AG10803 (cell line): ENCODE measurements at places on chromosomes 11 and 22.

GRCh38 chr11:64441127-64441526, 82.2 kb downstream of the RPS6KA4 start:
- DNase-seq = no peak

DNA sequence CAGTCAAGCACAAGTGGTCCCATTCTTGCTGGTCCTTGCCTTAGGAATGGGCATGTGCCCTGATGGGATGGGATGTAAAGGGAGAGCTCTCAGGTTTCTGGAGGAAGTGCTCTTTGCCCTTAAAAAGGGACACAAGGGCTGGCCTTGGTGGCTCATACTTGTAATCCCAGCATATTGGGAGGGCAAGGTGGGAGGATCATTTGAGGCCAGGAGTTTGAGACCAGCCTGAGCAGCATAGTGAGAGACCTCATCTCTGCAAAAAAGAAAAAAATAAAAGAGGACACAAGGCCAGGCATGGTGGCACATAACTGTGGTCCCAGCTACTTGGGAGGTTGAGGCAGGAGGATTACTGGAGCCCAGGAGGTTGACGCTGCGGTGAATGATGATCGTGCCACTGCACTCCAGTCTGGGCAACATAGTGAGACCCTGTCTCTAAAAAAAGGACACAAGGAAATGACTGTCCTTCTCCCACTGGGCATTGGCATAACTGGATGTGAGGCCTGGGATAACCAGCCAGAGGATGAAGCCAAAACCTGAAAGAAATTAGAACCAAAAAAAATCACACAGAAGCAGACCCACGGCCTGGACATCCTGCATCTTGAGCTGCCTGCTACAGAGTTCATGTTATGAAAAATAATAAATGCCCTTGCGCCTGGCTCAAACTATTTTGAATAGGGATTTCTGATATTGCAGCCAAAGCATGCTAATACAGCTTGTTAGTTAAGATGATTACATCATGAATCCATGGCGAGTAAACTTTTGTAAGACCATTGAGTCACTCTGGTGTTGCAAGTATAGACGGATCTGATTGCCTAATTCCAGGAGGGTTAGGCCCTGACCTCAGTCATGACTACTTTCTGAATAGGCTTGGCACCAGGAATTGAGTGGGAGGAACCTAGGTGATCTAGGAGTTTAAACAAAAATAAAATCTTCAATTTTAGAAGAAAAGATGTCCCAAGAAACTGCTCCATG, 12.9 kb upstream of the CRKL start:
- peak; percentile 97 for DNase-seq

- peak; percentile 69 for DNase-seq
Measured at GRCh38 chr11:26649884-26650283, 72.0 kb downstream of the SLC5A12 start.

- DNase-seq = peak; percentile 23
Measured at GRCh38 chr11:64862987-64863390, 15.4 kb downstream of the EHD1 start.

GRCh38 chr11:61357233-61357893, 4.3 kb downstream of the CYB561A3 start:
- DNase-seq = no peak

- peak; percentile 66 for DNase-seq
Measured at GRCh38 chr11:72338741-72339140, 94.8 kb upstream of the PHOX2A start.

DNA sequence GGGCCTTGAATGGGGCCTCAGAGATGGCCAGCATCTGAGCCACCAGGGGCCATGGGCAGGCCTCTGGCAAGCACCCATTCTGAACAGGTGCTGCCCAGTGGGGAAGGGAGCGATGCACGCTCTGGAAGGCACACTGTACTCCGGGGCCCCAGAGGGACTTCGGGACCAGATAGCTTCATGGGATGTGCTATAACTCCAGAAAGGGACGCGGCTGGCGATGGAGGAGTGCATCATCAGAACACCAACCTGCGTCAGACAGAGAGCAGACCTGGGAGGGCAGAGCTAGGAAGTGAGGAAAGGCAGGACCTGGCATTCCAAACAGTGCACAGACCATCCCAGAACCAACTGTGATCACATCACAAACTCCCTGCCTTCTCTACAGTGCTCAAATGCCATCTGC, 16.8 kb downstream of the DGCR2 start:
- no peak for DNase-seq

DNA sequence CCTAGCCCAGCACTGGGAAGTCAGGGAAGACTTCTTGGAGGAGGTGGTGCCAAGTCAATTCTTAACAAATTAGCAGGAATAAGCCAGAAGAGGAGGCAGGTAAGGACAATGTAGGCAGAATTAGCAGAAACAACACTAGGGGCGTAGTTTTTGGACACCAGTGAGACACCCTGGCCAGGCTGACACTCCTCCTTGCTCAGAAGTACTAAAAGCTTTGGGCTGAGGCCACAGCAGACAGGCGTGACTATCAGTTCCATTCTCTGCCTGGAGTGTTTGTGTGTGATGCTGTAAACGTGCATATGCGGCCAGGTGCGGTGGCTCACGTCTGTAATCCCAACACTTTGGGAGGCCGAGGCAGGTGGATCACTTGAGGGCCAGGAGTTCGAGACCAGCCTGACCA, 36.0 kb downstream of the PHF21B start:
- DNase-seq = no peak

DNA sequence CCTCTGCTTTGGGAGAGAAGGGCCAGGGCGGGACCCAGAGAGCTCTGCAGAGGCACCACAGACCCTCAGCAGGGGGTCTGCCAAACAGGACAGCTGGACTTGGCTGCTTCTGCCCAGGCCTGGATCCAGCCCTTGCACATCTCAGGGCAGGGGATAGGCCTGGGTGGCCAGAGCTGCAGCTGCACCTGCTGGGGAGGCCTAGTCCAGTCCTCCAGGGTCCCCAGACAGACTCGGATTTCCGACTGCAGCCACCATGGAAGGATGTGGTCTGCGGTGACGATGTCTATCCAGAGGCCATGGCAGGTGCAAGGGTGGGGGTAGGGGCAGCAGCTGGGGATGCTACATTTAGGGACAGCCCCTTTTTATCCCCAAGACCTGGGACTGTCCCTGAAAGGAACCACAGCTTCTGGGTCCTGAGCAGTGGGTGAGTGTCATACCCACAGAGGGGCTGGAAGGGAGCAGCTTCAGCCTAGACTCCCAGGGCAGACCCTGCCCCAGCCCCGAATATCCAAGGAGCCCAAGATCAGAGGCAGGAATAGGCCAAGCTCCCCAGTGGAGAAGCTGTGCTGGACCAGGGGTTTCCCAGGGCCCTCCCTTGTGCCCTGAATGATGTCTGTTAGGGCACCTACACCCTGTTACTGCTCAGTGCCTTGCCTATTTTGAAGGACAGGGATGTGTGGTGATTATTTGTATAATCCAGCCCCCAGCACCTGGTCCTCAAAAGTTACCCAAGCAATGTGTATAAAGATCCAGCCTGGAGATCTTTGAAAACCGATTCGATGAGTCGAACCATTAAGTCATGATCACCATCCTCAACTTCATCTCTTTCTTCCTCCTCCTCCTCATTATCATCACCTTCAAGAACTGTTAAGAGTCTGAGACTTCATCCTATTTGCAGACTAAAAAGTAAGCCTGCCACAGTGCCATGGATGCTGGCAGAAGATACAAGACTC, 2.5 kb upstream of the IGLL5 start:
- DNase-seq = no peak

- no peak for DNase-seq
Measured at GRCh38 chr22:48749555-48750227, 1078.0 kb downstream of the BRD1 start.

DNA sequence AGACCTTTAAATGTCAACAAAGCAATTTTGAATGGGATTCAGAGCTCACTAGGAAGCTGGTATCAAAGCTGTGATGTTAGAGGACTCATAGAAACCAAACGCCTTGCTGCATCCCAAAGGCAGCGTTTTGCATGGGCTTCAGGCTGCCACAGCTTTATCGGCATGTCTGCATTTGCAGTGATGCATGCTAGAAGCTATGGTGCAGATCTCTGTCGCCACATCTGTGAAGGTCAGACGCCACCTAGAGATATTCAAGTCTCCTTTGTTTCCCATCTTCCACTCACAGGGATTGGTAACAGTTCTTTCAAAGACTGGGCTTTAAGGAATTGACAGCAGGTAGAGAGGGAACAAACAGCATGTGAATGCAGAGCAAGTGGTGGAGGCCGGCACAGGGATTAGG, 47.8 kb downstream of the NTM start:
- DNase-seq = no peak

- DNase-seq = peak; percentile 99
Measured at GRCh38 chr22:17576470-17576869, 13.2 kb downstream of the SLC25A18 start.

DNA sequence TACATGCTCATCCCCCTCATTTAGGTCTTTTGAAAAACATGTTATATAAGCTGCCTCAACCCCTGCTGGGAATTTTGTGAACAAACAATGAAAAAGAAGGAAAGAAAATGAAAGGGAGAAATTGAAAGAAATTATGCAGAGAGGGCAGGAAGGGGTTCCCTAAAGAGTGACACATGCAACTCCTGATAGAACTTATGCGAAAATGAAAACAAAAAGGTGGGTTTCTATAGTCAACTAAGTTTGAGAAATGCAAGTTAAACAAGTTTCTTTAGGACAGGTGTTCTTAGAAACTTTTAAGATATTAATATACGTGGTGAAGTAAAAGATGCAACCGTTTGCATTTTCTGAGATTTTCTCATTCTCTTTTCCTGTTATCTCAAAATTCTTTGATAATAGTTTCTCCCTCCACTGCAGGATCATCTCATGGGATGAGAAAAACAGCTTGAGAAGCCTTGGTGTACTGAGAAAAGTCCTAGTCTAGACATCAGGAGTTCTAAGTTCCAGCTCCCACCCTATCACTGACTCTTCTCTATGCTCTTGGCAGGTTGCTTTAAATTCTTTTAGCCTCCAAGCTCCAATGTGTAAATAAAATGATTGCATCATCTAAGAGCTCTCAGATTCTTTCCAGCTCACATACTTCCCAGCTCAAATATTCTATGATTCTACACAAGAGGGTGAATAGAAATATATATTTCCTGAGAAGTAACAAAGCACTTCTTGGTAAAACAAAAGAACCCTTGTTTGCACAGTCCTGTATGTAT, 109.2 kb downstream of the FAM76B start:
- peak; percentile 91 for DNase-seq

GRCh38 chr11:13386567-13386966, 76.5 kb downstream of the BTBD10 start:
- no peak for DNase-seq

DNA sequence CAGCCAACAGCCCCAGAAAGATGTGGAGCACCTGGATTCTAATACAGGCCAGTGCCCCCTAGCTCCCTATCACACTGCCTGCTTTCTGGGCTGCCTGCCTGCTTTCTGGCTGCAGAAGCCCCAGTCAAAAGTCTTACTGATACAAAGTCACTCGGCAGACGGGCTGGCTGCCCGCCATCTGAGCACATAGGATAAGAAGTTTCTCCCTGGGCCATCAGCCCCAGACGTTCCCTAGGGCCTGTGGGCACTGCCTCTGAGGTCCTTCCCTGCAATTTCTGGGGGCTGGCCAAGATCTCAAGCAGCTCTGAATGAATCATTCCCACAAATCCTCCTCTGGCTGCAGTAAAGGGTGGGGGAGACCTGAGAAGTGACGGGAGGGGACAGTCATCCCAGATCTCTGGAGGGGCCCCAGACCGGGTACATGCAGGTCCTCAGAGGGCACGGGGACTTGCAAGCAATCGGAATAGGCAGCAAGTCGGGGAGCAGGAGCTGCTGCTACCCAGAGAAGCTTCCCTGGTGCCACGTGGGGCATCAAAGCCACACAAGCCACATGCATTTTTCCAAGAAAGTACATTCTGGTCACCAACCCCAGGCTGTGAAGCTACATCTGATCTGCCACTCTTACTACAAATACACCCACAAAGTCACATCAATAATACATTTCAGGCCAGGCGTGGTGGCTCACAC, 4.7 kb downstream of the TPST2 start:
- peak; percentile 86 for DNase-seq

GRCh38 chr11:112260490-112260889, at the start of gene PLET1:
PLET1 (minus strand) TSS chr11:112260860; CDS start chr11:112260589, 271 bp downstream.
- no peak for DNase-seq
